ENCODE measurements at places on chromosomes 5 and 9.

GRCh38 chr5:38472541-38472940 is 83.9 kb downstream of the LIFR start:
- no peak for DNase-seq

GRCh38 chr9:113601656-113602055 is 138.1 kb downstream of the RGS3 start:
- DNase-seq: no peak

- no peak for DNase-seq
These were observed 53.8 kb downstream of the CD180 start for GRCh38 chr5:67142816-67143215.

DNA sequence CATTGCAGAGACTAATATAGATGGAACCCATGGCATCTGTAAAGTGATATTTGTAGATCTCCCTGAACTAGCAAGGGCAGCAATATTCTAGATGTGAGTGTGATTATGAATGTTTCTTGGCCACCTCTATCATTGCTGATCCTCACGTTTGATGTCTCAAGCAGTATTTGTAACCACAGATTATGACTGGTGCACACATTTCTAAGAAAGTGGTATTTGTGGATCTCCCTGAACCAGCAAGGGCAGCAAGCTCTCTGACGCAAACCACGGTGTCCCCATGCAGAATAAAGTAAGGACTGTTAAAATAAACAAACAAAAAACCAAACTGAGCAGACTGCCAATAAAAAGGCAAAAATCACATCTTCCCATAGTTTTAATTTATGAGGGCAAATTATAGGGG is 301.3 kb downstream of the CSNK1G3 start:
- DNase-seq: no peak

DNA sequence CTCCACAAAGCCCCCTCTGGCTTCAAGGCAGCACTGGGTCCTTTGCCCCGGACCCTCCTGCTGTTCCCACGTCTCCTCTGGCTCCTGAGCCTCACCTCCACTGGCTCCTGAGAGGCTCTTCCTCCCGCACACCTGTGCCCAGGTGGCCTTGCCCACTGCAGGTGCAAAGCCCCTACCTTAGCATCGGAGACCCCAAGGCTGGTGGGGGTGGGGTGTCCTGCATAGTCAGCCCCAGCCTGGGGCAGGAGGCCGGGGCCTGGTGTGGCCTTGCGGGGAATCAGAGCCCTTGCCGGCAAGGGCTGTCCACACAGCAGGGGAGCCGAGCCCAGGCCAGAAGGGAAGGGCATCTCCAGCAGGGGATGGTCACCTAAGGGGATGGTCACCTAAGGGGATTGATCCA is 41.3 kb upstream of the CEP72 start:
- no peak for DNase-seq

Data from NCI-H446 treated with DMSO at 0.1 percent for 48 hours (cell line).